ENCODE measurements at places on chromosomes 4 and X.

DNA sequence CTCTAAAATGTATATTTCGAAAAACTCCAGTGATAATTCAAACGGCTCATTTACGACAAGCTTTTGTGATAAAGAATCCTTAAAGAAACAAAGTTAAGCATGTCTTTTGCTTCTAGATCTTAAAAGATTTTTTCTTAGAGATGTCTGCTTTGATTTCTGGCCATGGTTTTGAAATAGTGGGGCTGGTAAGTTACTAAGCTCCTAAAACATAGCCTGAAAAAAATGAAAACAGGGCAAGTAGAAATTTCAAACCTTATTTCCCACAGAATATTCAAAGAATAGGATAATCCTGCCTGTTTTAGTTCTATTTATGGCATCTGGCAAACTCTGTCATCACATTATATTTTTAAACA is 318.3 kb downstream of the ARHGAP24 start:
- no peak for DNase-seq

GRCh38 chr4:155234206-155234605 is 25.8 kb downstream of the NPY2R start:
- DNase-seq = no peak

GRCh38 chr4:98305576-98305975 is 44.4 kb downstream of the RAP1GDS1 start:
- no peak for DNase-seq

GRCh38 chr4:92305148-92305877 is 1.5 kb downstream of the GRID2 start:
- DNase-seq = no peak

DNA sequence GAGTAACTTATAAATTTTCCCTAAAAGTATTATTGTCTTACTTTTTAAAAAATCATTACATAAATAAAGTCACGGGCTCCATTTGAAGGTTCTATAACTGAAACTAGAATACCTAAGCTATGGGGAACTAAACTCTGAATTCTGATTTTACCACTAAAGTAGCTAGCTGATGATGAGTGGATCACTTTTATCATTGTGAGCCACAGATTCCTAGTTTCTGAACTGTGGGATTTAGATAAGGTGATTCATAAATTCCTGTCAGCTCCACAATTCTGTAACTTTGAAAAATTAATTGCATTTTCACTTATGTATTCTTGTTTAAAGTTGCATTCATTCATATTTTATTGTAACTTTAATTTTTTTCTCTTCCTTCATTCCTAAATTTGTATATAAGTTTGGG is 540.9 kb downstream of the GBA3 start:
- no peak for DNase-seq

DNA sequence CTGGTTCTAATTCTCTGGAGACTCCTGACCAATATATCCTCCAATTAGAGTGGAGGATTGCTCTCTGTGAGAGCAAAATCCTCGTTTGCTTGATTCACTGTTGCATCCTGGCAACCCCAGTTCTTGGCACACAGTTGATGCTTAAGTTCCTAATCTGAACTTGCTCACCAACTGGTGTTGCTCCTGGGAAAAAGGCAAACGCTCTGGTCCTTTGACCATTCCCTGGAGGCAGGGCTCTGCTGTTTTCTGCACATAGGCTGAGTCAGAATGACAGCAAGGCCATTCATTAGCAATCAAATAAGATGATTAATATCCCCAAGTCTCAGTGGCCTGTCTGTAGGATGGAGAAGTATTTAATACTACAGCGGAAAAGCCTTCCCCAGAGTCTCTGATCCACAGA is 172.7 kb upstream of the TBC1D9 start:
- DNase-seq = no peak

DNA sequence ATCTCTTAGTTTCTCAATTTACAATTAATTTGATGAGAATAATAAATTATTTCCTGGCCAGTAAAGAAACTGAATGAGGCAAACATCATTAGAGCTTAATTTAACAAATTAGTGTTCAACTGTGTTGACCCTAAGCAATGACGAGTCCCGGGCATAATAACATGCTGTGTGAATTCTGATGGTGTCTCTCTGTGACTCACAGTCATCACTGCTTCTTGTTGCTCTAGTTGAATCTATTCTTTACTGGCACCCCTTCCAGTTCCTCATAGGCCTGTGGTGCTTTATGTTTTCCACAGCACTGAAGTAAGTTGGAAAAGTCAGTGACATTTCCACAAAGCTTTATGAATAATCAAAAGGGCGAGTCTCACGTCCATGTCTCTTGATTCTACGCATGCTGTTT is 57.7 kb upstream of the SLC7A11 start:
- DNase-seq = no peak

DNA sequence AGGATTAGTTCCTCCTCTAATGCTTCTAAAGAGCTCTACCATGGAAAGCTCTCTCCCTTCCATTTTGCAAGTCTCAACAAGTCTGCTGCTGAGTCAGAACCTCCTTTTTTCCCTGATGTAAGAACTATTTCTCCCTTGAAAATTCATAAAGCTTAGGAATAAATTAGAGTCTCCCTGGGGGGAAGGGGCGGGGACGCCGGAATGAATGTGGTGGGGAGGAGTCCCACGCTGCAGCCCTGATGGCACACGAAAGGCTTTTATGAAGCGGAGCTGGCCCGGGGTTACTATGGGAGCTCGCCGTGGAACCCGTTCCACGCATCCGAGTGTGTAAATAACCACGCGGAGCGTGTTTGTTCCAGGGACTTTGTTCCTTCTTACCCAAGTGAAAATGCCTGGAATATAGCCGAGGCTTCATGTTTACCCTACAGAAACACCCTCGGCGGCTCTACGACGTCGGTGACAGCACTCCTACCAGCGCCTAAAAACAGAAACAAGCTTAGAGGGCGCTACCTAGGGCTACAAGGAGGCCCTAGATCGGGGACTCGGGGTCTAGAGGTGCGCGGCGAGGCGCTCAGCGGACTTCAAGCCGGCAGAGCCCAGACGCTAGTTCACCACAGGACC is 923 bp upstream of the CPEB2 start:
- no peak for DNase-seq

DNA sequence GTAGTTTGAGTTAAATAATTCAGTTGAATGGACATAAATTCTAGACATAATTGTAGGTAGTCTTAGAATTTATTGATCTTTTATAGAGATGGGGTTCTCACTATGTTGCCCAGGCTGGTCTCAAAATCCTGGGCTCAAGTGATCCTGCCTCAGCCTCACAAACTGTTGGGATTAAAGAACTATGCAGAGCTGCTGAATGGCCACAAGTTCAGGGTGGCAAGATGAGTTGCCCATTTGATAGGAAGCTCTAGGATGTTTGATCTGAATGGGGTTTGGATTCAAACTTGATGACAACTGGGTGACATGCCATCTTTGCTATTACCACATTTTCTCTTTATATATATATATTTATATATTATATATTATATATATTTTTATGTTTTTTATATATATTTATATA is 3.6 kb downstream of the RPL36A start:
- no peak for DNase-seq

GRCh38 chr4:169098532-169098931 is 88.5 kb upstream of the CBR4 start:
- no peak for DNase-seq

DNA sequence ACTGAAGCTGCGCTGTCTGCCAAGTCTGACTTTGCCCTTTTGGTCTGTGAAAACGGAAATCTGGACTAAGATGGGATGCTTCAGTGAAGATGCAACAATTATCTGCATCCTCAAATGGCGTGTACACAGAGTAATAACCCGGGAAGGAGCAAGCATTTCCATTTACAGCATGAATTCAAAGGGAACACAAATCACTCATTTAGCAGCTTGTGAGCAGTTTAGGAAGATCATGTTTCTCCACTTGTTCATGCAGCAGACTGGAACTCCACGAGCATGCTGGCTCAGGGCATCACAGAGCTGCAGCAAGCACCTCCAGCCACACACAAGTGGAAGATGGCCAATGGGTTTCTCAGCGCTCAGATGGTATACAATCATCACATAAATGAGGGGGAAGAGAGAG is 175.5 kb downstream of the NLGN4X start:
- no peak for DNase-seq

GRCh38 chr4:35934320-35934981 is 309.9 kb downstream of the ARAP2 start:
- DNase-seq = no peak

DNA sequence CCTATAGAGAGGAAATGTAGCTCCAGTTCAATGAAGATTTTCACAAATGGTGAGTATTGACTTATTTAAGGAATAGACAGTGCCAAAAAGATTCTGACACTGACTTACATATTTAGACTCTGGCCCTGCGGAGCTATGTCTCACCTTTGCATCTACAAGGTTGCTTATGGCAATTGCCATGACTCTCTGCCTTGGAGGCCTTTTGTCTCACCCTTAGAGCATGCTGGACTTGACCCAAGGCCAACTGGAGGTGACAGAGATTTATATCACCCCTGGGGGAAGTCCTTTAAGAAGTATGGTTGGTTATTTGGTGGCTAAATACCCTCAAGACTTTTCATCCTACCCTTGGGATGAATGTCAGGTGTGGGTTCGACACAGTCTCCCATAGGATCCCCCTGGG is 4.5 kb upstream of the ETDC start:
- DNase-seq = no peak

- no peak for DNase-seq
Observed at GRCh38 chrX:74249963-74250362, 54.0 kb upstream of the ZCCHC13 start.

GRCh38 chr4:2574009-2574408 is 37.6 kb downstream of the FAM193A start:
- no peak for DNase-seq

DNA sequence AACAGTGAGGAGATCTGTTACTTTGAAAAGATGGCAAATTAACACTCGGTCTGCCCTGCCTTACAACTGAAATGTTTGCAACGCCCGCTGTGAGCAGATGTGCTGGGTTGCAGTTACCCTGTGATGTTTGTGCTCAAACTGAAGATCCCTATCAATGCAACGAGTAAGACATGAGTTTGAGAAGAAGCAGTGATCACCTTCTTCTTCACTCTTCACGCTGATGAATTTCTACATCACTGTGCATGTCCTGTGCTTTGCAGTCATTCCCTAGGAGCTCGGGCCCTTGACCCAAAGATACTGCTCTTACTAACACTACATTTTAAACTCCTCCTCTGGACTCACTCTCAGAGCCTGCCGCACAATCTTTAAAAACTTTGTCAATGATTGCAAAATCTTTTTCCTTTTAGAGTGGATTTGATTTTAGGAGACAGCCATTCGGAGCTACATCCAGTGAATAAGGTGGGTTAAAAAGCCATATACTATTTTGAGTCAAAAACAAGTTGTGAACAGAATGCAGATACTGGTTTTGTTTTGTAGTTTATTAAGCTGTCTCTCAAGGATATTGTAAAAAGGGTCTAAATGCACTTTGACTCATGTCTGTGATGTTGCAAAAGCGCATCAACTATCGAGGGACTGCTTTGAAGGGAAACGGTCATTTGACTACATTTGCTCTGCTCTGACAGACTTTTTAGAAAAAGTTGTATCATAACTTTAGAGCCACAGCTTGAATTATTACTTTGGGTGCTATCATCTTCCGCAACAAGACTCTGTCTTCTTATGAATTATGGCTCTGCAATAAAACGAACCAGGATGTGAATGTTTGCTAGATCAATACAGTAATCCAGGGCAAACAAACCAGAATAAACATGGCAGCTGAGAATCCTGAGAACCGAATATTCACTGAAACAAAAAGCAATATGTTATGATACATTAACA is 5.7 kb upstream of the RHOH start:
- no peak for DNase-seq

- no peak for DNase-seq
Observed at GRCh38 chr4:29770627-29771026, 949.5 kb upstream of the PCDH7 start.

DNA sequence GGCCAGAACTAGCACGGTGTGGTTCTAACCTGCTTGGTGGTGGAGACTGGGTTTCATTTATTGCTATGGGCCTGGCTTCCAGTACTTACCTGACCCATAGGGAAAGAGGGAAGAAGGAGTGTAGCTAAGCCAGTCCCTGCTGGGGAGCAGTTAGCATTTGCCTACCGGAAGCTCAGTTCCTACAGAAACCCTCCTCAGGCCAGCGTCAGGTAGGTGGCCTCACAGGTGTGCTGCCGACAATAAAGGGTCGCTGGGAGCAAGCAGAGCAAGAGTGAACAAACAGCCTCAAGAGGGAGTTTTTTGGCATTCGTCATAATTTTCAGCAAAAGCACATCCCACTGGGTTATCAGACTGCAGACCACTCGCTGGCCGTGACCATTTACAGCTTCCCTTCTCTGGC is 740.6 kb upstream of the TENM3 start:
- no peak for DNase-seq

DNA sequence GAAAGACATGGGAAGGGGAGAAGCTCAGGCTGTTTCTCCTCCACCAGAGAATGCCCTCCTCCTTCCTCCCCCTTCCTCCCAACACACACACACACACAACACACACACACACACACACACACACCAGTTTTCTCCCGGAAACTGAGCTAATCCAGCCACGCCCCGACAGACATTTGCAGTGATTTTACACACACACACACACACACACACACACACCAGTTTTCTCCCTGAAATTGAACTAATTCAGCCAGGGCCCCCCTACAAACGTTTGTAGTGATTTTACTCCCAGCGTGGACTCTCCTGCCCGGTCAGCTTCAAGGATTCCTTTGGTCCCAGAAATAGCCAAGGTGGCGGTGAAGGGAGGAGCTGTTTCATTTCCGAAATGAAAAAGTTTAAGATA is 32.9 kb upstream of the STX18 start:
- peak; percentile 91 for DNase-seq

GRCh38 chr4:151407466-151408379 is 1.3 kb upstream of the FHIP1A start:
- no peak for DNase-seq

DNA sequence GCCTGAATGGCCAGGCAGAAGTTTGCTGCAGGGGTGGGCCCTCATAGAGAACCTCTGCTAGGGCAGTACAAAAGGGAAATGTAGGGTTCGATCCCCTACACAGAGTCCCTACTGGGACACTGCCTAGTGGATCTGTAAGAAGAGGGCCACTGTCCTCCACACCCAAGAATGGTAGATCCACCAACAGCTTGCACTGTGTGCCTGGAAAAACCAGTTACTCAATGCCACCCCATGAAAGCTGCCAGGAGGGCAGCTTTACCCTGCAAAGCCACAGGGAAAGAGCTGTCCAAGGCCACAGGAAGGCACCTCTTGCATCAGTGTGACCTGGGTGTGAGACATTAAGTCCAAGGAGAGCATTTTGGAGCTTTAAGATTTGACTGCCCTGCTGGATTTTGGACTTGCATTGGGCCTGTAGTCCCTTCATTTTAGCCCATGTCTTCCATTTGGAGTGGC is 781.6 kb downstream of the TRAM1L1 start:
- DNase-seq = no peak

Measured in T-helper 2 cell (primary cell).